ENCODE measurements at places on chromosomes 1 and 21. TPM values are rescaled to one million over a fixed set of nuclear protein-coding genes. Genes with fewer than 3 reads are reported as not detected.

DNA sequence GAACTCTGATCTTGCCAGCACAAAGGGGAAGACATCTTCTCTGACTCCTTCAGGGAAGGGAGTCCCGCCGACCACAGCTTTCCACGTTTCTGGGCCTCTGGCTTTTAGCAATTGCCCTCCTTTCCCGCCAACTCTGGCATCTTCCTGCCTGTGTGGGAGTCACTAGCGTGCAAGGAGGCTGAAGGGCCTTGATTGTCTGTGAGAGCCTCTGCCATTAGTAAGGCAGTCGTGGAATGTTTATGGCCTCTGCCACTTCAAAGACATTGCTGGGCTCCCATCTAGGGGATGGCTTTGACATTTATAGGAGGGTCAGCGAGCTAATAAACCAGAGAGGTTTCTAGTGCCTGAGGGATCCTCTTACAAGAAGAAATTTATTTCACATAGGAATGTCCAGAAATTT is 14.3 kb upstream of the PROK1 start:
- DNase-seq, result no peak

- DNase-seq, result no peak
Observed at GRCh38 chr1:84155517-84155916, 11.4 kb downstream of the PRKACB start.

- no peak for DNase-seq
Observed at GRCh38 chr1:153623101-153623500, 4.2 kb downstream of the S100A13 start.

- DNase-seq, result no peak
Observed at GRCh38 chr1:6471970-6472368, 6.0 kb upstream of the TNFRSF25 start.

- DNase-seq, result no peak
Observed at GRCh38 chr1:150692720-150693119, 4.2 kb downstream of the GOLPH3L start.

DNA sequence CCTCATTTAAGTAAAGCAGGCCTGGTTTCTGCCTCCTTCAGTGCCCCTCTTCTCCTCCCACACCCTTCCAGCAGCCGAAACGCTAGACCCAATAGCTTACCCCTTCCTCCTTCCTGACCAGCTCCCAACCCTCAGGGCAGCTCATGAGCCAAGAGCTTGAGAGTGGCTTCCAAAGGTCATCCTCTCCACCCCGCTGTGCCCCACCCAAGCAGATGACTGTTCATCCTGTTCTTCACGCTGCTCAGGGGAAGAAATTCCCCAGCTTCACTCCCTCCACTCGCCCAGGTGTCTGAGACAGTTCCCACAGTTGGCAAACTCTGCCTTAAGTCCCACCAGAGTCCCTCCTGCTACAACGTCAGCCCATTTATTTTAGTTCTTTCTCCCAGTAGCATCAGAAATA is 23.4 kb downstream of the ARHGEF19 start:
- DNase-seq, result no peak

- no peak for DNase-seq
Observed at GRCh38 chr1:179026813-179027669, 1.3 kb downstream of the FAM20B start.

DNA sequence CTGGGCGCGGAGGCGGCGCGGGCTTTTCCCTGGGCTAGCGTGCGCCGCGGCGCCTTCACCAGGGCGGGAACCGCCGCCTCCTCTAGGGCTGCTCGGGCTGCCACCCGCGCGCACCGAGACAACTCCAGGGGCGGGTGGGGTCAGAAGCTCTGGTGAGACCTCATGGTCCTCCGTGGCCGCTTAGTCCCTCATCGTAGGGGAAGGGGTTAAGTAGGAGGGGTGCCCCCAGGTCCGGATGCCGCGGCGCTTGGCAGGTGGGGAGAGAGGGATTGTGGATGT is 559 bp downstream of the SERTAD4 start:
- DNase-seq, result no peak

DNA sequence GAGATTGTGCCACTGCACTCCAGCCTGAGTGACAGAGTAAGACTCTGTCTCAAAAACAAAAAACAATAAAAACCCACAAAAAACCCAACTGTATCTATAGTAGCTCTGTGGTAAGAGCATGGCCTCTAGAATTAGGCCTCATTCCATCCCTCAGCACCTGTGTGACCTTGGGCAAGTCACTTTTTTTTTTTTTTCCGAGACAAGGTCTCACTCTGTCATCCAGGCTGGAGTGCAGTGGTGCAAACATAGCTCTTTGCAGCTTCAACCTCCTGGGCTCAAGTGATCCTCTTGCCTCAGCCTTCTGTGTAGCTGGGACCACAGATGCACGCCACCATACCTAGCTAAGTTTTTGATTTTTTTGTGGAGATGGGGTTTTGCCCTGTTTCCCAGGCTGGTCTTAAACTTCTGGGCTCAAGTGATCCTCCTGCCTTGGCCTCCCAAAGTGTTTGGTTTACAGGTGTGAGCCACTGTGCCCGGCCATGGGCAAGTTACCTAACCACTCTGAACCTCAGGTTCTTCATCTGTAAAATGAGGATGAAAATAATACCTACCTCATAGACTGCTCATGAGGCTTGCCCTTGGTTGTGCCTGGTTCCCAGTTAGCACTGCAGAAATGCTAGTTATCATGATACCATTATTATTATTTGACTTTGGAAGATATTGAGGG is 15.3 kb upstream of the MYOM3 start:
- DNase-seq, result no peak

GRCh38 chr1:240524356-240525069 is 87.4 kb downstream of the GREM2 start:
- DNase-seq, result no peak

GRCh38 chr1:168320800-168321450 is 40.2 kb downstream of the TBX19 start:
- DNase-seq, result peak; percentile 66

The SPRR3 gene
- polyA plus RNA-seq, result 8.3 TPM

The NT5C1A gene
- not detected for polyA plus RNA-seq

The SLFNL1 gene
- 0.04 TPM for polyA plus RNA-seq
